Right lobe of liver (tissue), 6 donors: ENCODE measurements at places on chromosomes 4 and X. TPM values are rescaled to one million over a fixed set of nuclear protein-coding genes. Genes with fewer than 3 reads are reported as not detected.

DDIT4L gene
- 0.31 TPM for total RNA-seq

NR3C2 gene
- total RNA-seq = 11.2 TPM

FGA gene
- total RNA-seq = 15,902 TPM

FGFR3 gene
- 28.5 TPM for total RNA-seq

EGF gene
- total RNA-seq = not detected

ADAD1 gene
- not detected for total RNA-seq

GDPD2 gene
- not detected for total RNA-seq

LAP3 gene
- total RNA-seq = 70.9 TPM

NXF2 gene
- total RNA-seq = not detected

BST1 gene
- 4.3 TPM for total RNA-seq

USP9X gene
- 63.3 TPM for total RNA-seq

RGN gene
- total RNA-seq = 56.9 TPM

TMPRSS11F gene
- not detected for total RNA-seq

UGT2B28 gene
- not detected for total RNA-seq
